ENCODE measurements at places on chromosomes 1 and 21. TPM values are rescaled to one million over a fixed set of nuclear protein-coding genes. Genes with fewer than 3 reads are reported as not detected.

Gene SEMA4A
- not detected for total RNA-seq

Gene FCRL2
- total RNA-seq: not detected

Gene DEPDC1
- total RNA-seq: 0.81 TPM

Gene SPATA46
- not detected for total RNA-seq

Gene OR10J5
- not detected for total RNA-seq

Gene TMPRSS3
- total RNA-seq: not detected

Gene COL6A2
- total RNA-seq: 6,443 TPM

Gene CCDC185
- total RNA-seq: not detected

Gene CHI3L2
- 86.1 TPM for total RNA-seq

Gene BARHL2
- total RNA-seq: not detected

Gene CD247
- total RNA-seq: not detected

Gene GFI1
- total RNA-seq: 0.10 TPM

Gene FCN3
- 0.29 TPM for total RNA-seq

Gene UBXN10
- total RNA-seq: not detected

Gene RAB42
- total RNA-seq: 6.8 TPM

Gene MYCL
- total RNA-seq: not detected

Gene TEX38
- not detected for total RNA-seq

Gene SERPINC1
- total RNA-seq: not detected

Gene SMIM1
- 2.1 TPM for total RNA-seq

Gene PADI2
- not detected for total RNA-seq
